ENCODE measurements at places on chromosomes 13 and 19.

- no peaks in the 10 kb centered on the region for H3K27me3 ChIP-seq
- no peak for DNase-seq
- H3K4me1 ChIP-seq = peaks cover 4% of the 10 kb centered on the region
- no peak overlapping the region for H3K4me3 ChIP-seq
- H3K36me3 ChIP-seq = peaks cover 3% of the 10 kb centered on the region
These were observed 9.5 kb downstream of the STK11 start for GRCh38 chr19:1214862-1215731.

- no peaks in the 10 kb centered on the region for H3K36me3 ChIP-seq
- DNase-seq = no peak
- H3K4me1 ChIP-seq = 0 out of 2 replicates have a peak, but pooled peaks cover 2% of the 10 kb centered on the region
- no peak within 1 kb of the TSS for H3K27ac ChIP-seq
These were observed at the start of gene TMEM145 for GRCh38 chr19:42313096-42313839. Gene TMEM145 (plus strand): TSS chr19:42313309. CDS start chr19:42313377, 68 bp downstream.

- H3K27ac ChIP-seq = no peak overlapping the region
- DNase-seq = no peak
- no peaks in the 10 kb centered on the region for H3K27me3 ChIP-seq
- no peak overlapping the region for H3K4me3 ChIP-seq
- H3K36me3 ChIP-seq = no peaks in the 10 kb centered on the region
These were observed 19.8 kb downstream of the STK24 start for GRCh38 chr13:98556968-98557631.

GRCh38 chr13:75165543-75166230, 316.3 kb downstream of the TBC1D4 start:
- peaks cover 2% of the 10 kb centered on the region for H3K4me1 ChIP-seq
- H3K4me3 ChIP-seq = no peak overlapping the region
- DNase-seq = no peak
- no peaks in the 10 kb centered on the region for H3K36me3 ChIP-seq

DNA sequence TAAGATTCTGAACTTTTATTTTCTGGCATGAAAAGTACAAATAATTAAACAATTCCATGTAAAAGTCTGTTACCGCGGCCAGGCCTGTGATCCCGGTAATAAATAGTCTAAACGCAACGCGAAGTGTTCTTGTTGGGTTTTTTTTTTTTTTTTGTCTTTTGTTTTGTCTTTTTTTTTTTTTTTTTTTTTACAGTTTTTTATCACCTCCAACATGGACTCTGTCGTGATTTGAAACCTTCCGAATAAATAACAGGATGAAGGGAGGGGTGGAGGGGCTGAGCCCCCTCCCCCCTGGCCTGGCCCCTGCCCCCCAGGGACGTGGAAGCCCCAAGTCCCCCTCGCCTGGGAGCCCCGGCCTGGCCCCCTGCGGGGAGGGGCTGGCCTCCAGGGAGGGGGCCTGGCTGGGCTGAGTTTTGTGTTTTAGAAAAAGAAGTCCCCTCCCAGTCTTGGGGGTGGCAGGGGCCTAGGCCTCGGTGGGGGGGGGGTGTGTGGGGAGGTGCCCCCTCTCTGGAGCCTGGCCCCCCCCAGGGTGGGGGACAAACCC, 16.0 kb downstream of the PRKCSH start:
- H3K36me3 ChIP-seq = peaks cover 25% of the 10 kb centered on the region
- DNase-seq = no peak
- H3K4me1 ChIP-seq = no peaks in the 10 kb centered on the region
- no peak overlapping the region for H3K4me3 ChIP-seq
- no peaks in the 10 kb centered on the region for H3K27me3 ChIP-seq

GRCh38 chr19:45820413-45821102, 5.5 kb upstream of the RSPH6A start:
- no peaks in the 10 kb centered on the region for H3K27me3 ChIP-seq
- no peak for DNase-seq
- H3K4me3 ChIP-seq = no peak overlapping the region
- H3K27ac ChIP-seq = no peak overlapping the region

GRCh38 chr13:37652596-37652995, 54.0 kb upstream of the POSTN start:
- H3K27me3 ChIP-seq = 0 out of 2 replicates have a peak, but pooled peaks cover 1% of the 10 kb centered on the region
- DNase-seq = no peak
- no peaks in the 10 kb centered on the region for H3K4me1 ChIP-seq
- H3K4me3 ChIP-seq = no peak overlapping the region
- no peaks in the 10 kb centered on the region for H3K36me3 ChIP-seq

DNA sequence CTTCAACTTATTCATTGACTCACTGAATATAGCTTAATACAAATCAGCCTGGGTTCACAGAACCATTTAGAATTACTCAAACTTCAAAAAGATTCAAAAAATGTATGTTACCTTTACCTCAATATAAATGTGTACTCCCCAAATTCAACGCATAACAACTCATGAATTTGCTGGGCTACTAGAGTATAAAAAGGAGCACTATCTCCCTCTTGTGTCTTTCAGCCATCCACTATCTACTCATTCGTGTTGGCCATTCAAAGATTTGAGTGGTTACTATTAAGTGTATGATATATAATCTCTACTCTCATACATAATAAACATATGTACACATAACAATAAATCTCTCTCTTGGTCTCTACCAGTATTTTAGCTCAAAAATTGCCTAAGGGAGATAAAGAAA, 20.3 kb downstream of the INTS6 start:
- H3K36me3 ChIP-seq = no peaks in the 10 kb centered on the region
- DNase-seq = no peak
- no peak overlapping the region for H3K27ac ChIP-seq
- no peaks in the 10 kb centered on the region for H3K4me1 ChIP-seq

DNA sequence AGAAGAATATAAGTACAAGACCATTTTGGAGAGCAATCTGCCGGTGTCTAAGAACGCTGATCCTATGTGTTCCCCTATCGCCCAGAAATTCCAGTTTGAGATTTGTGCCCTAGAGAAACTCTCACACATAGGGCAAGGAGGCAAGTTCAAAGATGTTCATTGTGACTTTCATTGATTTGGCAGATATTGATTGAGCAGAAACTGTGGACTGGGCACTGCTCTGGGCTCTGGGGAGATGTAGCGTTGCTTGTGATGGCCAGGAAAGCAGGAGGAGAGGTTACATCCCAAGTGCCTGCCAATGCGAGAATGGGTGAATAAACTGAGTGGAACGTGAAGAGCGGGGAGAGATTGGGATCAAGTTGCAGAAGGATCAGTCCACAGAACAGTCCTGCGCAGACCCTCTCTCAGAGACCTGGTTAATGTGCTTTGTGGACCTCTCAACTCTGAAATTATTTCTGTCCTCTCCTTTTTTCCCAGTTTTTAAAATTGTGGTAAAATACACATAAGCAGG, 123.9 kb upstream of the PEG3 start:
- no peaks in the 10 kb centered on the region for H3K4me1 ChIP-seq
- H3K4me3 ChIP-seq = no peak overlapping the region
- H3K27ac ChIP-seq = no peak overlapping the region
- DNase-seq = no peak

DNA sequence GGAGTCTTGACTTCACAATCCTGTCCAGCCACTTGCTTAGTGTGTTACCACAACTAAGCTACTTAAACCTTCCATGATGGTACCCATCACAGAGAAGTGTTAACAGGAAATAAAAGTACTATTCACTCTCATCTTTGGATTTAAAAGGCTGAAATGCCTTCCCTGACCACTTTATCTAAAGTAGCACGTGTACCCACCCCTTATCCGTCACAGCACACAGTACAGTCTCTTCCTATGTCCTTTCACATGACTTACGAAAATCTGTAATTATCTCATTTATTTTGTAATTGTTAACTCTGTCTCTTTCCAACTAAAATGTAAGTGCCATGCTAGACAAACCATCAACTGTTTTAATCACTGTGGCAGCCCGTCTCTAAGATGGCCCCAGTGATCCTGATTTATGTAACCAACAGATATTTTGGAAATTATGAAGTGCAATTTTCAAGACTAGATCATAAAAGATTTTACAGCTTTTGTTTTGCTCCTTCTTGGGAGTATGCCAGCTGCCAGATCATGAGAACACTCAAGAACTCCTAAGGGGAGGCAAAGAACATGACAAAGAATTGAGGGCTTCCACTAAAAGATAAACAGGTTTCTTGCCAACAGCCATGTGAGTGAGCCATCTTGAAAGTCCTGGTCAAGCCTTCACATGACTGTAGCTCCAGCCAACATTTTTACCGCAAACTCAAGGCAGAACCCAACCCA, 44.9 kb downstream of the DIAPH3 start:
- no peaks in the 10 kb centered on the region for H3K36me3 ChIP-seq
- DNase-seq = no peak
- no peaks in the 10 kb centered on the region for H3K4me1 ChIP-seq
- no peaks in the 10 kb centered on the region for H3K27me3 ChIP-seq
- H3K27ac ChIP-seq = no peak overlapping the region

DNA sequence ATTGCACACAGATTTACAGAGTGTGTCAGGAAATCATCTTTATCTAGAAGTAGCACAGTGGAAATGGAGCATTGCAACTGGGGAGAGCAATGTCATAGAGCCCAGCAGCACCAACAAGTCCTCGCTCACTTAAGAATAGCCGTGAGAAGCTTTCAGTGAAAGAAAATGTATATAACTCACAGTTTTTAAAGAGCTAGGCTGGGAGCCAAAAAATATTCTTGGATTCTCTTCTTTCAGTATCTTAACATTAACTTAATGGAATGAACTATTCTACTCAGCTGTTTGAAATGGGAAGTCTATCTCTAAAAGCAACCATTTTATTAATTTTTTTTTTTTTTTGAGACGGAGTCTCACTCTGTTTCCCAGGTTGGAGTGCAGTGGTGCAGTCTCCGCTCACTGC, 329.6 kb downstream of the COG6 start:
- H3K27ac ChIP-seq = no peak overlapping the region
- no peaks in the 10 kb centered on the region for H3K27me3 ChIP-seq
- DNase-seq = no peak
- no peak overlapping the region for H3K4me3 ChIP-seq
- no peaks in the 10 kb centered on the region for H3K4me1 ChIP-seq

GRCh38 chr13:24007979-24008620, 110.8 kb upstream of the C1QTNF9B start:
- no peak overlapping the region for H3K4me3 ChIP-seq
- DNase-seq = no peak
- no peaks in the 10 kb centered on the region for H3K4me1 ChIP-seq
- H3K27ac ChIP-seq = no peak overlapping the region
- no peaks in the 10 kb centered on the region for H3K36me3 ChIP-seq
- no peaks in the 10 kb centered on the region for H3K27me3 ChIP-seq

DNA sequence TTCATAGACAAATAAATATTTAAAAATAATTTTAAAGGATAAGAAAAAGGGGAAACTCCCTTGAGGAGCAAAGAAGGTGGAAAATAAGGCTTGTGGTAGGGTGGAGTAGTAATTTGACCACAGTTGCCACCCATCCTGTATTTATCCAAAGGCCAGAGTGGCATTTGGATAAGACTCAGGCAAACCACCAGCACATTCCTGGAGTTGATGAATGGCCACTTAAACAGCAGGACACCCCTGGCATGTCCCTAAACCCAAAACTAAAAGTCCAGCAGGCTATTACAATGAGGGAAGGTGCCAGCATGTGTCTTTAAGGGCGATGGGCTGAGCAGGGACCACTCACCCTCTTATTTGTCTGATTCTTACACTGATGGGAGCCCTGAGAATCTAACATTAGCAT, 9.8 kb upstream of the FRY start:
- no peaks in the 10 kb centered on the region for H3K36me3 ChIP-seq
- DNase-seq = no peak
- H3K27ac ChIP-seq = no peak overlapping the region
- peaks cover 2% of the 10 kb centered on the region for H3K4me1 ChIP-seq

GRCh38 chr13:52896827-52897659, 48.6 kb upstream of the PCDH8 start:
- no peaks in the 10 kb centered on the region for H3K4me1 ChIP-seq
- H3K36me3 ChIP-seq = no peaks in the 10 kb centered on the region
- H3K4me3 ChIP-seq = no peak overlapping the region
- no peaks in the 10 kb centered on the region for H3K27me3 ChIP-seq
- H3K27ac ChIP-seq = no peak overlapping the region
- DNase-seq = peak; percentile 43

GRCh38 chr13:79966059-79966458, 374.9 kb downstream of the SPRY2 start:
- H3K27ac ChIP-seq = no peak overlapping the region
- H3K36me3 ChIP-seq = no peaks in the 10 kb centered on the region
- no peaks in the 10 kb centered on the region for H3K4me1 ChIP-seq
- DNase-seq = no peak
- H3K4me3 ChIP-seq = no peak overlapping the region

DNA sequence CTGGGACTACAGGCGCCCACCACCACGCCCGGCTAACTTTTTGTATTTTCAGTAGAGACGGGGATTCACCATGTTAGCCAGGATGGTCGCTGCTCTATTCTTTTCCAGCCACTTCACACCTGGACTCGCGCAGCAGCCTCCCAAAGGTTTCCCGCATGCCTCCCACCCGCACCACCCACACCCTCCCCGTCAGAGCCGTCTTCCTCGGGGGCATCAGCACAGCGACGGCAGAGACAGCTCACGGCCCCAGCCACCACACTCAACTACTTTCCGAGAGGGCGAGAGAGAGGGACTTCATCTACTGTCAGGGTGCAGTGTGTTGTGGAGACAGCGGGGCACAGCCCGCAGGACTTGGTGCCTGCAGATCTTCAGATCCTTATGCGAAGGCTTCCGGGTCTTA, 5.6 kb downstream of the ZNF787 start:
- no peaks in the 10 kb centered on the region for H3K27me3 ChIP-seq
- H3K27ac ChIP-seq = no peak overlapping the region
- no peak overlapping the region for H3K4me3 ChIP-seq
- DNase-seq = no peak
- peaks cover 11% of the 10 kb centered on the region for H3K4me1 ChIP-seq

DNA sequence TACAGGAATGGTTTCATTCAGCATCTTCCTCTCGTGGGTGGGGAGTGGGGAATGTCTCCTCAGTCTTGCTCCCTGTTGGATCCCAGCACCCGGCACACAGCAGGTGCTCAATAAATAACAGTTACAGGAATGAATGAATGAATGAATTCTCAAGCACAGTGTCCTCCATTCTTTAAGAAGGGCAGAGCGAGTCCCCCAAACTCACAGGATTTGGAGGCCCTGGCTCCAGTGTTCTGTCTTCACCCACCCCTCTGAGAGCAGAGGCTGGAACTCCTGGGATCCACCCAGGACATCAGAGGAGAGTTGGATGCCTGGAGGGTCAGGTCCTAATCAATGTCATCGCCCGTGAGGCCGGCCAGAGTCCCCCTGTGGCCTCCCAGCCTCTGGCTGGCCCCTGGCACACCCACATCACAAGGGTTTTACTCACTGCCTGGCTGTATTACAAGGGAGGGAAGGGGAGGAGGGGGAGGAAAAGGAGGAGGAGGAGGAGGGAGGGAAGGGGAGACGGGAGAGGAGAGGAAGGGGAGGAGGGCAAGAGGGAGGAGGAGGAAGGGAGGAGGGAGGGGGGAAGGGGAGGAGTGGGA, 8.7 kb upstream of the CREB3L3 start:
- H3K36me3 ChIP-seq = no peaks in the 10 kb centered on the region
- H3K27ac ChIP-seq = no peak overlapping the region
- DNase-seq = no peak
- H3K4me3 ChIP-seq = no peak overlapping the region
- peaks cover 1% of the 10 kb centered on the region for H3K4me1 ChIP-seq
